ENCODE measurements at places on chromosomes 3 and 15.

DNA sequence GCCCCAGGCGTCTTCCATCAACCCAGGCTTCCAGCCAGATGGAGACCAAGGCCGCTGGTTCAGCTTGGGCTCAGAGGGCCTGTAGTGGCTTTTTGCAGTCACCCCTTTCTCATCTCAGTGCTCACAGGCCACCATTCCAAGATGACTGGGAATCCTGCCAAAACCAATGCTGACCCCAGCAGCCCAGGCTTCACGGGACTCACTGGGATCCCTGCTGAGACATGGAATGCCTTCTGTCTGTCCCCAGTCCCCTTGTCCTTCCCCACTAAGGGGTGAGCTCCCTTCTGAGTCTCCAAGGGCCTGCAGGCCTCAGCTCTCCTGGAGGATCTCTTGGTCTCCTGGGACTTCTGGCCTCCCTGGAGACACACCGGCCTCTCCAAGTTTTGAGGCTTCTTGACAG is 77.4 kb upstream of the SEC13 start:
- DNase-seq: no peak

- DNase-seq: no peak
These were observed 2.0 kb downstream of the CORO2B start for GRCh38 chr15:68580883-68581155.

- peak; percentile 26 for DNase-seq
These were observed 126.3 kb upstream of the TMEM108 start for GRCh38 chr3:132911741-132912415.

GRCh38 chr3:167830007-167830406 is 94.5 kb downstream of the SERPINI1 start:
- no peak for DNase-seq

DNA sequence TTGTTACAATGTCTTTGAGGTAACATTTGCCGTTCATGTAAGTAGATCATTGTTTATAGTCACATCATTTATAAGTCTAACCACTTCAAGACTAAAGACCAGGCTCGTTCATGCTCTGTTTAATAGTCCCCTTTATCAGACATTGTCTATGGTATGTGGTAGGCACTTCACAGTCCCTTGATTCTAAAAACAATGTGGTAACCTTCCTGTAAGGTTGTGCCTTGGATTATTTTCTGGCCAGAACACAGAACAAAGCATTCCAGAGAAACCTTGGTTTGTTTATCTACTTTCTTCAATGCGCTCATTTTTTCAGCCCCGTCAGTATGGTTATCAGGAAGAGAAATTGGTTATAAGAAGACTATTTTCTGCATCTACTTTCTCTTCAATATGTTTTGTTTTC is 16.3 kb upstream of the ST3GAL6 start:
- DNase-seq: no peak

DNA sequence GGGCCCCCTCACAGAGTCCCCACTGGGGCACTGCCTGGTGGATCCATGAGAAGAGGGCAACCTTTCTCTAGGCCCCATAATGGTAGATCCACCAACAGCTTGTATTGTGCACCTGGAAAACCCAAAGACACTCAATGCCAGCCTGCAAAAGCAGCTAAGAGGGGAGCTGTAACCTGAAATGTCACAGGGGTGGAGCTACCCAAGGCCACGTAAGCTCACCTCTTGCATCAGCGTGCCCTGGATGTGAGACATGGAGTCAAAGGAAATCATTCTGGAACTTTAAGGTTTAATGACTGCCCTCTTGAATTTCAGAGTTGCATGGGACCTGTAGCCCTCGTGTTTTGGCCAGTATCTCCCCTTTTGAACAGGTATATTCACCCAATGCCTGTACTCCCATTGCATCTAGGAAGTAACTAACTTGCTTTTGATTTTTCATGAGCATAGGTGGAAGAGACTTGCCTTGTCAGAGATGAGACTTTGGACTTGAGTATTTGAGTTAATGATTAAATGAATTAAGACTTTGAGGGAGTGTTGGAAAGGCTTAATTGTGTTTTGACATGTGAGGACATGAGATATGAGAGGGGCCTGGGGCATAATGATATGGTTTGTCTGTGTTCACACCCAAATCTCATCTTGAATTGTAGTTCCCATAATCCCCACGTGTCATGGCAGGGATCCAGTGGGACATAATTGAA is 900.9 kb upstream of the ROBO1 start:
- DNase-seq: no peak

DNA sequence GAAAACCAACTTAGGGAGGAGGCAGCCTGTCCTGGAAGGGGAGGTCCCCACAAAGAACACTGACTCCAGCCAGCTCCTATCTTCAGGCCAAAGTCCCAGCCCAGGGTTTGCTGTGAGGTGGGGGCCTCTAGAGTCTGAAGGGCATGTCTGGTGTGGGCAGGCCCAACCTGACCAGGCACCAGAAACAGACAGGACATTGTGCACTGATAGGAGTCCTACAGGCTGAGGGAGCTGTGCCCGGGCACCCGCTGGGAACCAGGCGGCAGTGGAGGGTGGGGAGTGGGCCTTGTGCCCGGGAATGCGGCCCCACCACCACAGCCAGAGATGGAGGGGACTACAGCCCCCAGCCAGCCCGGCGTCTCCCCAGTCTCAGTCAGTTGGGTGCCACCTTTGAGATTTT is 161.4 kb downstream of the WNT7A start:
- DNase-seq: no peak

- no peak for DNase-seq
These were observed 10.2 kb downstream of the PRICKLE2 start for GRCh38 chr3:64215103-64215502.

DNA sequence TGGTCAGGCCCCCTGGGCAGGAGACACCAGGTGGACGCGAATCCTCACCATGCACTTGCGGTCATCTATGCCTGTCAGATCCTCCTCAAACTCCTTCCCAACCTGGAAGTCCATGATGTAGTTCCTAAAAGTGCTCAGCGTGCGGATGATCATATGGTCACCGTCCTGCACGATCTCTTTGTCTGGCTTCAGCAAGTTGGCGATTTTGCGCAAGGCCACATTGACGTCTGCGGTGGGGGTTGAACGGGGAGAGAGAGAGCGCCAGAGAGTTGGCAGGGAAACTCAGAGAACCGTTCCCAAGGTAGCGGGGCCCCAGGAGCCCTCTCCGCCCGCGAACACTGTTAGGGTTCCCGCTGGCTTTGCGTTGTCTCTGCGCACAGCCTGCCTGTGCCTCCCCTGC is 809 bp downstream of the RBP1 start:
- no peak for DNase-seq

GRCh38 chr15:69537901-69538300 is 85.3 kb downstream of the RPLP1 start:
- DNase-seq: no peak

GRCh38 chr3:133838296-133838789 is 32.7 kb downstream of the SRPRB start:
- DNase-seq: no peak

GRCh38 chr3:177335728-177336127 is 138.4 kb upstream of the TBL1XR1 start:
- DNase-seq: peak; percentile 48

GRCh38 chr3:139062918-139063317 is 18.2 kb upstream of the PRR23C start:
- no peak for DNase-seq

- DNase-seq: no peak
These were observed 10.0 kb upstream of the RAB43 start for GRCh38 chr3:129131465-129132088.

DNA sequence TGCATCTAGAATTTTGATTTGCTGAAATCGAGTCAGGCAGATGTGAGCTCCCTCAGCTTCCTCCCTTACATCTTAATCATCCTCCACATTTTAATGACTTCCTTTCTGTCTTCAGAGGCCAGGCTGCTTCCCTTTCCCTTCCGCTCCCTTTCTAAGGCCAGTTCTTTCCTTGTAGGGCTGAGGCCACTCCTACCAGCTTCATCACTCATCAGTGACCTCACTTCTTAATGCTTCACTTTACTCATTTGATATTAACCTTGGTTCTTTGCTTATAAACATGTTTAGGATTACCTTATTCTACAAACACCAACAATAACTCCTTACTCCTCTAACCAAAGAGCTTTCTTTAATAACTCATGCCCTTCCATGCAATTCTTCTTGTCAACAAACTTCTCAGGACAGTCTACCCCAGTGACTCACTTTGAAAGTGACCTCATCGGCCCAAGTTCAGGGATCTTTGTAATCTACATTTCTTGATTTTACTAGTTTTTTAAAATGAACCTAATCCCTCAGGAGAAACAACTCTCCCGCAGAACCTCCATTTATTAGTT is 23.9 kb downstream of the ILDR1 start:
- DNase-seq: peak; percentile 75

- DNase-seq: peak; percentile 81
These were observed 118.3 kb downstream of the TIGIT start for GRCh38 chr3:114411811-114412803.

- DNase-seq: no peak
These were observed 1398.0 kb upstream of the ALCAM start for GRCh38 chr3:103968751-103969150.

- no peak for DNase-seq
These were observed 4.2 kb downstream of the PTPN23 start for GRCh38 chr3:47385007-47385406.

- no peak for DNase-seq
These were observed 32.9 kb upstream of the CTSH start for GRCh38 chr15:78977591-78978347.

GRCh38 chr3:143165211-143165610 is 45.6 kb downstream of the CHST2 start:
- no peak for DNase-seq

GRCh38 chr15:40964634-40965033 is 11.4 kb downstream of the CHAC1 start:
- DNase-seq: no peak

- DNase-seq: no peak
These were observed 338.1 kb downstream of the EFHB start for GRCh38 chr3:19595884-19596283.

GRCh38 chr3:157248590-157249422 is 88.9 kb upstream of the CCNL1 start:
- DNase-seq: peak; percentile 97

DNA sequence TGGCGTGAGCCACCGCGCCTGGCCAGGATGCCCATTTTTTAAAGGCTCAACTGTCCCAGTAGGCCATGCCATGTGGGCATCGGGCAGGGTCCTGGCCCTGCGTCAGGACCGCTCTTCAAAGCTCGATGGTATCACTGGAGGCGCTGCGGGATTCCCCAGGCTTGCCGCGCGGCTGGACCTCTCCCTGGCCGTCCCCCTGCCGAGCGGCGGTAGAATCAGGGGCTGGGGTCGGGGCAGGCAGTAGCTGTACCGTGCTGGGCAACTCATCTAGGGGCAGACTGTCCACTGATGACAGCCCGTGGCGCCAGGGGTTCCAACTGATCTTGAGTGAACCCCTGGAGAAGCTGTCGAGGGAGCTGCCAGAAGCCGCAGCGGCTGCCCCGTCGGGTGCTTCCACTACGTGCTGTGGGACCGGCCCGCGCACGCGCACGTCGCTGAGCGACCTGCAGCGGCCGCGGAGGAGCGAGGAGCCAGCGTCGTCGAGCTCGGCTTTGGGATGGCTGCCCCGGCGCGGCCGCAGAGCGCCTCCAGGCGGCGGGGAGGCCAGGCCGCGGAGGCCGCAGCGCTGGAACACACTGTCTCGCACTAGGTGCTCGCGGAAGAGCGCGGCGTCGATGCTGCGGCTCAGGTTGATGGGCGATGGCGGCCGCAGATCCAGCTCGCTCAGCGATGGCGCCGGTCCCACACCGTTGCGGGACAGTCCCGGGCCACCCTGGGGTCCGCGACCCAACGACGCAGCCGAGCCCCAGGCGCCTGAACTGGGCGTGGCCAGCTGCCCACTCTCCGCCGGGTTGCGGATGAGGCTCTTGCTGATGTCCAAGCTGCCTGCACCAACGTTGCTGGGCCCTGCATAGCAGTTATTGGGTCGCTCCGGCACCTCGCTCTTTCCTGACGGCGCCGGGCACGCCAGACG is 5.8 kb downstream of the PRRT3 start:
- DNase-seq: peak; percentile 85

DNA sequence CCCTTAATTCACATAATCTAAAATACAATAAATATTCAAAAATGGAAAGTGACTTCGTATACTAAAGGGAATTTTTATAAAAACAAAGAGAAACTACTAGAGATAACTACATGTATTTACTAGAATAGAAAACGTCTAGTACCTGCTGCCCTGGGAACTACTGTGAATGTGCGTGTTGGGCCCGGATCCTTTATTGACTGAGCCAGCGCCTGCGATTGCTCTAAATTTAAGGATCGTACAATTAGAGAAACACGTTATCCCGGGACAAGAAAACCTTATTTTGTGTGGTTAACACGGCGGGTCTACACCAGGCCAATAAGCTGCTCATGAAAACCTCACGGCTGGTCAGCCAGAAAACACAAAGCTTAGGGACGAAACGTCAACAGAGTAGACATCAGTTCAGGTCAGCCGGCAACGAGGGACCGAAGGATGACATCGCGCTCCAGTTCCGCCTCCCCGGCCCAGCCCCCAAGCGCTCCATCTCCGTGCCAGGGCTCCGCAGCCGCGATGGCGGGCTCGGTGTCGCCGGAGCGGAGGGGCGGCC is 555 bp downstream of the TM2D3 start:
- DNase-seq: no peak

DNA sequence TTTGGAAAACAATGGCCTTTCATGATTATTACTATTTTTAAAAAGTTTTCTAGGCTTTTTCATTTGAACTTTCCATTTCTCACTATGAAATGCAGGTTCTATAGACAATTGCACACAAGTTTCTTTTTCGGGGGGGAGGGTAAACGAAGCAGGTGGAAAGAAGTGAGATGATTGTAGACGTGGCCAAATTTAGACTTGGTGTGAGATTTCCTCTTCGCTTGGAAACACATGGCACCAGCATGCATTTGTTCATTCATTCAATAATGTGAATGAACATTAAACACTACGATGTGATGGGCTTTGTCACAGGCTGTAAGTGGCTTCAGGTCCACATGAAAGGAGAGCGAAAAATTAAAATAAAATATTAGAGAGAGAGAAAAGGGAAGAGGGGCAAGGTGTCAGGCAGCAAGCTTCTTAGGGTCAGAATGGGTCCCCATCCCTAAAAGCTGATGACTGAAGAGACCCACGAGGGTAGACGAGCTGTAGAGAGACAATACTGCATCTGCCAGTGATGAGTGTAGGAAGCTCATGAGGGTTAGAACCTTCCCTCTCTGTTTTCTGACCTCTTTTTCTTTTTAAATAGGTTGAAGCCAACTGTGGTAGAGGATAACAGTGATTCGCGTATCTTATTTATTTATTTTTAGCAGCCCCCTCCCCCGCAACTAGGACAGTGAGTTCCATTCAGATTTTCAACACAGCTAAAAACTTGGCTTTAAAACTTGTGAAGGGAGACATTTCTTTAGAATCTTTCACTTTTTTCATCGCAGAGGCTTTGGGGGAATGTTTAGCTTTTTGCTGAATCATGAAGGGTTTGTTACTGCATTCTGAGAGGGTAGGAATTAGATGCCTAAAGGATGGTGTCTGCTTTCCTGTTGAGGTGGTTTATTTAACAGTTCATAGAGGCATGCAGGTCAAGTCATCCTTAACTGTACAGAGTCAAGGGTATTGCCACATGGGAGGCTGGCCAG is 36.2 kb downstream of the GAP43 start:
- DNase-seq: no peak

DNA sequence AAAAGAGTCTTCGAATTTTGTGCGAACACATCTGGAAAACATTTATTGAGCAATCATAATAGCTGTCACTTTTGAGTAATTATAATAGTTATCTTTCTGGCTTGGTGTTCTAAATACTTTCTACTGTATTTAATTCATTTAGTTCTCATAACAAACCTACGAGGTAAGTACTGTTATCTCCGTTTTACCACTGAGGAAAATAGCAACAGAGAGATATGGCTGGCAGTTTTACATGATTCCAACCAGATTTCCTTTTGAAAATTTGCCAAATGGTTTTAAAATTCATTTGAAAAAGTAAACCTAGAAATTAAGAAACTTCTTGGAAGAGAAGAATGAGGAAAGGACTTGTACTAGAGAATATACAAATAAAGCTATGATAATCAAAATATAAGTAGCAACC is 37.3 kb upstream of the MGA start:
- DNase-seq: no peak

Data from HT1080 (cell line).